SK-N-SH (cell line): ENCODE measurements at places on chromosomes 5 and 9. TPM values are rescaled to one million over a fixed set of nuclear protein-coding genes. Genes with fewer than 3 reads are reported as not detected.

- no peaks in the 10 kb centered on the region for H3K27me3 ChIP-seq
- H3K36me3 ChIP-seq = no peaks in the 10 kb centered on the region
- H3K4me1 ChIP-seq = no peaks in the 10 kb centered on the region
- DNase-seq = no peak
These were observed 66.9 kb downstream of the OR2K2 start for GRCh38 chr9:111263116-111263515.

The FAXDC2 gene
- polyA plus RNA-seq = 6.0 and 8.4 TPM in 2 replicates

The CENPK gene
- polyA plus RNA-seq = 5.4 and 11.3 TPM in 2 replicates

The CERT1 gene
- 4.5 and 5.3 TPM in 2 replicates for polyA plus RNA-seq

GRCh38 chr9:26132746-26133312 is 454.6 kb upstream of the TUSC1 start:
- no peak overlapping the region for H3K4me3 ChIP-seq
- H3K27ac ChIP-seq = no peak overlapping the region
- no peaks in the 10 kb centered on the region for H3K27me3 ChIP-seq
- DNase-seq = no peak

The DMGDH gene
- 0.56 and 0.70 TPM in 2 replicates for polyA plus RNA-seq

DNA sequence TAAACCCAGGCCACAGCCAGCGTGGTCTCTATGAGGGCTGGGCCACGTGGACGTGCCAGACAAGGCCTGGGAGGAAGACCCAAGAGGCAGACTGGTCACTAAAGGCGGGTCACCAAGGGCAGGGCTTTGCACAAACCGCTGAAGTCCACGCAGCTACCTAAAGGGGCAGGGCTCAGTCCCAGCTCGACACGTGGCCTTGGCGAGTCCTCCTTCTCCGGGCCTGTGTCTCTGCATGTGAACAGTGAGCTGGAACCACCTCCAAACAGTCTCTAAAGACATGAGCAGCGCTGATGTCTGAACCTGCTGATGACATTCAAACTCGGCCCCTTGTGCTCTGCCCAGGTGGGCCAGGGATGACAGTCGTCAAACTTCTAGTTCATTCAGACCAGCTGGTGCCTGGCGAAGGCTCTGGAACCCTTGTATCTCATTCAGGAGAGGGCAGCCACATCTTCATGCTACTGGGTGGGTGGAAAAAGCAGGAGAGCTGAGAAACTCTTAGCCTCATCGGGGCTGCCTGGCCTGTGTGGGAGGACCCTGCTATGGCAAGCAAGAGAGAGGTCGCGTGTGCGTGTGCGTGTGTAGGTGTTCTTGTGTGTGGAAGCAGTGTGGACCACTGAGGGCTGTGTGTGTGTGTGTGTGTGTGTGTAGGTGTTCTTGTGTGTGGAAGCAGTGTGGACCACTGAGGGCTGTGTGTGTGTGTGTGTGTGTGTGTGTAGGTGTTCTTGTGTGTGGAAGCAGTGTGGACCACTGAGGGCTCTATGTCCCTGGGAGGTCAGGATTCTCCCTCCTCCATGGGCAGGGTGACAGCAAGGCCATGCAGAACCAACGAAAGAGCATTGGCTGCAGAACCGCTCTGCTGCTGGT is 14.1 kb upstream of the SLC25A51 start:
- H3K36me3 ChIP-seq = peaks cover 12% of the 10 kb centered on the region
- H3K27me3 ChIP-seq = no peaks in the 10 kb centered on the region
- 0 out of 2 replicates have a peak, but pooled peaks cover 5% of the 10 kb centered on the region for H3K4me1 ChIP-seq
- no peak overlapping the region for H3K27ac ChIP-seq
- H3K4me3 ChIP-seq = no peak overlapping the region
- no peak for DNase-seq

- H3K4me1 ChIP-seq = no peaks in the 10 kb centered on the region
- no peaks in the 10 kb centered on the region for H3K36me3 ChIP-seq
- no peak overlapping the region for H3K4me3 ChIP-seq
- H3K27me3 ChIP-seq = no peaks in the 10 kb centered on the region
- no peak overlapping the region for H3K27ac ChIP-seq
These were observed 19.0 kb upstream of the PHF19 start for GRCh38 chr9:120895951-120896350.

DNA sequence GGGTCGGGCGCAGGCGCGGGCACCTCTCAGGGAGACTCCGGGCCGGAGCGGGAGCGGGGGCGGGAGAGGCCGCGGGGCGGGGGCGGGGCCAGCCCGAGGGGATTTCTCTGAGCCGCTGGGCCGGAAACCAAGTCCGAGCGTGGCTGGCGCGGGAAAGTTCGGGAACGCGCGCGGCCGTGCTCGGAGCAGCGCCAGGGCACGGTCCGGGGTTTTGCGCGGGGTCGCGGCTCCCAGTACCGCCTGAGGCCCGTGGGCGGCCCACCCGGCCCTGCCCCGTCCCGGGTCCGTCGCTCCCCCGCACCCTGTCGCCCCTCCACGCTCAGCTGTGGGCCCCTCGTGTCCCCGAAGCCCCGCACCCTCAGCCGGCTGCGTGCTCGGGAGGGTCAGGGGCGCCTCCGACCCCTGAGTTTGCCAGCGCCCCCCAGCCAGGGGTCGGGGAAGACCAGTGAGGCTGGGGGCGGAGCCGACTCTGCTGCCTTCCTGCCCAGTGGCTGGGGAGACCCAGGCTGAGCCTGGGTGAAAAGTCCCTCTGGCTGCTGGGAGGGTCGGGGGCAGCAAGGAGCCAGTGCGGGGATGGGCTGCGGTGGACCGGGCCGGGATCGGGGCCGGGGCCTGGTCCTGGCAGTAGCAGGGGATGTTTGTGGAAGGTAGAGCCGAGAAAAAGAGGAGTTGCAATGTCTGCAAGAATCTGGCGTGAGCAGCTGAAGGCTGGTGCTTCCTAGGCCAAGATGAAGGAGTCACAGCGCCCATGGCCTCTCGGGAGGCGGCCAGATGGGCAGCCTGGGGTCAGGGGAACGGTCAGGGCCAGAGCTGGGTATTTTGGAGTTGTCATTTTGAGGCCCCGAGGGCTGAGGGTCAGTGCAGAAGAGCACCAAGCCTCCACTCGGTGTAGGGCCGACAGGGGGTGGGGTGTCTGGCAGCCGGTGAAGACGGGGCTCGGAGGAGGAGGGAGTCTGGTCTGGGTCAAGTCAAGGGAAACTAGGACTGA is 588 bp downstream of the TRAF2 start:
- no peaks in the 10 kb centered on the region for H3K27me3 ChIP-seq
- peak overlapping the region; percentile 86 for H3K4me3 ChIP-seq
- H3K4me1 ChIP-seq = peaks cover 10% of the 10 kb centered on the region; the same call in 1 of the 2 replicates
- H3K36me3 ChIP-seq = no peaks in the 10 kb centered on the region
- H3K27ac ChIP-seq = peak overlapping the region; percentile 39
- DNase-seq = peak; percentile 89

- H3K4me3 ChIP-seq = no peak overlapping the region
- no peak overlapping the region for H3K27ac ChIP-seq
- no peaks in the 10 kb centered on the region for H3K27me3 ChIP-seq
- DNase-seq = no peak
- peaks cover 37% of the 10 kb centered on the region for H3K4me1 ChIP-seq
- no peaks in the 10 kb centered on the region for H3K36me3 ChIP-seq
These were observed 13.5 kb downstream of the B4GALT1 start for GRCh38 chr9:33153666-33154065.

The SH3PXD2B gene
- polyA plus RNA-seq = 15.0 and 15.7 TPM in 2 replicates

The OR2Y1 gene
- polyA plus RNA-seq = not detected in 2 replicates

DNA sequence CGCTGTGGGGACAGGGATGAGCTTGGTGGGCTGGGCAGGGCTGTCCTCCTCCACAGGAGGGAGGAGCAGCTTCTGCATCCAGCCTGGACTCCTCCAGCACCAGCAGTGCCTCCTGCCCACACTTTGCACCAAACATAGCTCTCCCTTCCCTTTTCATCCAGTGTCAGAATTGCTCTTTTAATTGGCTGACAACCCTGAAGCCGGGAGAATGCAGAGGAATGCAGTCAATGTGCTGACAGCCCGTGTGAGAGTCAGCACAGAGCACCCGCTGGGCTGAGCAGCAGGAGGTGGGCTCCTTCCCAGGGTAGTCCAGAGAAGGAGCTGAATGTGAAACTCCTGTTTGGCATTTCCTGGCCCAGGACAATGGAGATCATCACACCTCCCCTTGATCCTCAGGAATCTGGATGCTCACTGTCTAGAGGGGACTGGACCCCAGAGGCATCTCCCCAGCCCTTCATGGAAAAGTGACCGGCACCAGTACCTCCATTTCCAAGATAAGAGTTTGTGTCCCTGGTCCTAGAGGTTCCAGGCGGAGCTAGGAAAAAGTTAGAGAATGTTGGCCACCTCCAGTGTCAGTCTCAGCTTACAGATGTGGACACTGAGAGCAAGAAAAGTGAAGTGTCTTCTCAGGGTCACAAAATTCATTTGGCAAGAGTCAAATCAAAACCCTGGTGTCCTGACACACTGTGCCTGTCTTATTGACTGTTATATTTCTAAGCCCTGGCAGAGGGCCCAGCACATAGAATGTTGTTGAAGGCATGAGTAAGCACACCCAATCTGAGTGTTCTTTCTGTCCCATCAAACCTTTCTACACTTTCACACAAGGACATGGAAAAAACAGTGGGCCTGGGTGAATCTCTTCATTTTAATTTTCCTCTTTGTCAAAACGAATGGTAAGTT is 202.1 kb downstream of the SNX18 start:
- no peak for DNase-seq
- no peak overlapping the region for H3K4me3 ChIP-seq
- H3K27me3 ChIP-seq = peaks cover 4% of the 10 kb centered on the region; the same call in 1 of the 2 replicates
- H3K27ac ChIP-seq = no peak overlapping the region

- no peak overlapping the region for H3K27ac ChIP-seq
- DNase-seq = peak; percentile 68
- peak overlapping the region; percentile 79 for H3K4me3 ChIP-seq
These were observed 750 bp downstream of the TRIM36 start for GRCh38 chr5:115168829-115169486.

The FOXI1 gene
- polyA plus RNA-seq = not detected in 2 replicates

The NMUR2 gene
- not detected in 2 replicates for polyA plus RNA-seq

DNA sequence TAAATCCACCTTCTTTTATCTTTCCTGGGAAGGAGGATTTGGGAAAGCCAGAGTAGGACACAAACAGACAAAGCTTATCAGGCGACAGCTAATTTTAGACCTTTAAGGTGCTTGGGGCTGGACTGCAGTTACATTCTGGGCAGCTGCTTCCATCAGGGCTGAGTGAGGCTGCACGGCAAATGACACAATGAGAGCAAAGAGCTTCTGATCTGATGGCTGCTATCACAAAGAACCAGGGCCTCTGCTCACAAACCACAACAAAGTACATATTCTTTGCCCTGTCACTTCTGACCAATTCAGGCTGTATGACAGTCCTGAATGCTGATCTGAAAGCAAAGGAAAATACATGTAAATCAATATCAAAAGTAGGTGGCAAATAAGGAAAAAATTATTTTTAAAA is 93.1 kb downstream of the MRPS27 start:
- H3K4me1 ChIP-seq = peaks cover 10% of the 10 kb centered on the region
- H3K27me3 ChIP-seq = no peaks in the 10 kb centered on the region
- no peak for DNase-seq
- no peak overlapping the region for H3K27ac ChIP-seq
- H3K36me3 ChIP-seq = peaks cover 57% of the 10 kb centered on the region
- no peak overlapping the region for H3K4me3 ChIP-seq

DNA sequence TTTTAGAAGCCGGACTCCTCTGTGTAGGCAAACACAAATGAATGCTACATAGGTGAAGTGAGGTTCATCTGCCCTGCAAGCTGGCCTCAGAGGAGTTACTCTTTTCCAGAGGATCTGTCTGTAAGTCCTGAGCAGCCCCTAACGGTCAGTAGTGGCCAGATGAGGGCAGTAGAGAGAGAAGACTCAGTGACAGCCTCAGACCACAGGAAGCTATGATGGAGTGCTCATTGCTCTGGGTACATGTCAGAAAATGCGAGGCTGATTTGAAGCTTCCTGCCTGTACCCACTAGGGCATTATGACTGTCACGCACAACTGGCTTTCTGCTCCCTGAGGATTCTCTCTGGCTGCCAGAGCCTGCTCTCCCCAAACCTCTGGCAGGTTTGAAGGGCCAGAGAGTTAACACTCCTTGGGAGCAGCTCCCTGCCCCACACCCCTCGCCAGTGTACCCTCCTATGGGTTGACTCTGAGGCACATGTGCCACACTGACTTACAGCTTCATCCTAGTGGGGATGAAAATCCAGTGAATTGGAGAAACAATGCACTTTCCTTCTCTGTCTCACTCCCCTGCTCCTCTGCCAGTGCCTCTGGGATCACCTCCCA is 141.5 kb downstream of the GABRG2 start:
- peak; percentile 42 for DNase-seq
- H3K36me3 ChIP-seq = no peaks in the 10 kb centered on the region
- no peak overlapping the region for H3K4me3 ChIP-seq
- no peaks in the 10 kb centered on the region for H3K27me3 ChIP-seq

The PAX5 gene
- 0.05 and 0.15 TPM in 2 replicates for polyA plus RNA-seq

- H3K36me3 ChIP-seq = no peaks in the 10 kb centered on the region
- no peaks in the 10 kb centered on the region for H3K4me1 ChIP-seq
- H3K27ac ChIP-seq = peak overlapping the region; percentile 6; the same call in 1 of the 2 replicates
- peak; percentile 23 for DNase-seq
These were observed 115.2 kb downstream of the ADAMTS2 start for GRCh38 chr5:179230061-179230461.

DNA sequence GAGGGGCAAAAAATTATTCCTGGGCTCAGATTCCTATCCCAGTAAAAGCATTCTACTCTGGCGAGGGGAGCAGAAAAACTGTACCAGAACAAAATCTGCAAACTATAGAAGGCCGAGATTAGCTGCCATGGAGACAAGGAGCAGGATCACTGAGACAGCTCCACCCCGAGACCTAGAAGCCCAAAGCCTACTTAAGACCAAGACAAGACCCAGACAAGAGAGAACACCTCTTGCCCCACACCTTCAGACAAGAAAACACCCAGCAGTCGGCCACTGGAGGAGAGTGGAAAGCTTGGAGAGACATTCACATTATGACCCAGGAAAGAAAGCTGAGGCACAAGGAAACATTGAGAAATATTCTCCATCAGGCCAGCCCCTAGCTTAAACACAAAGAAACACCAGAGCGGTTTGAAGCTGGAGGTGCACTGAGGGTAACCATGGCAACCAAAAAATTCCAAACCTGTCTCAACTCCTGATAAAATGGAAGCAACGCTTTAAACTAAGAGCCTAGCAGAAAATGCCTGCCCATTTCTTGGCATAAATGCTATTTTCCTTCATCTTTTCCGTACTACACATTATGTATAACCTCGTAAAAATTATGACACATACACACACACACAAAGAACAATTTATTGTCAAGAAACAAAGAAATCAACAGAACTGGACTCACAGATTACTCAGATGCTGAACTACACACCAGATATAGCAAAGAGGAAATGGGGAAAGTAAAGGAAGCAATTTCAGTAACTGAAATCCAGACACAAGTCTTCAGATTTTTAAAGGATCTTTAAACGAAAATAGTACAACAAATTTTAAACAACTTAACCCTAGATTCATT is 53.8 kb upstream of the FTMT start:
- H3K4me3 ChIP-seq = no peak overlapping the region
- H3K27me3 ChIP-seq = no peaks in the 10 kb centered on the region
- DNase-seq = no peak
- H3K36me3 ChIP-seq = no peaks in the 10 kb centered on the region
- no peak overlapping the region for H3K27ac ChIP-seq

The DPP7 gene
- polyA plus RNA-seq = 127 and 141 TPM in 2 replicates

The FOXD4L5 gene
- polyA plus RNA-seq = 0.03 and 0.05 TPM in 2 replicates

DNA sequence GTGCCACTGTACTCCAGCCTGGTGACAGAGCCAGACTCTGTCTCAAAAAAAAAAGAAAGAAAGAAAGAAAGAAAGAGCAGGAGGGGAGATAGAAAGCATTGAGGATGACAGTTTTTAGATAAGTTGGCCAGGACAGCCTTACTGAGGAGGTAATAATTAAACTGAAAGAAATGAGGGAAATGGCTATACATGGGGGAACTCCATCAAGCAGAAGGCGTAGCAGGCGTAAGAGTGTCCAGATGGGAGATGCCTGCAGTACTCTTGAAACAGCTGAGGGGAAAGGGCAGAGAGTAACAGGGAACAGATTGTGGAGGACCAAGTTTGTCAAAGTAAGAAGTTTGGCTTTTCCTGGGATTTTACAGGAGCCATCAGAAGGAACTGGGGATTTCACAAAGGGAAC is 57.5 kb downstream of the HMGCS1 start:
- H3K27ac ChIP-seq = no peak overlapping the region
- no peaks in the 10 kb centered on the region for H3K36me3 ChIP-seq
- no peaks in the 10 kb centered on the region for H3K4me1 ChIP-seq
- DNase-seq = no peak
- no peak overlapping the region for H3K4me3 ChIP-seq
